ENCODE measurements at places on chromosomes 13 and 19.

DNA sequence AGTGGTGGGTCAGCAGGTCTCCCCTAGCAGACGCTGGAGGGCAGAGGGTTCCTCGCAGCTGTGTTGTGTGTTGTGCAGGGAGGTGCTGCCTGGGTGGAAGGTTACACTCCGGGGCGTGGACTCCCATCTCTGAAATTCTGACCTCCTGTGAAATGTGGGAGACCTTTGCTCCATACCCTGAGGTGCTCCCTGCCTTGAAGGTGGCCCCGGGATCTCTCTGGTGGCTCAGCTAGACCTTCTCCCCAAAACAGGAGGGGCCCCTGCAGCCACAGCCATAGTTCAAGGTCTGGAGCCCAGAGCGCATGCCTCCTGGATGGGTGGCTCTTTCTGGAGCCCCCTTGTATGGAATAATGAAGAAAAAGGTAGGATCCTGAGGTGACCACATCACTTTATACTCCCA lies 70.2 kb downstream of the SOX1 start:
- DNase-seq: no peak

- DNase-seq: no peak
These were observed 6.0 kb downstream of the SPATA13 start for GRCh38 chr13:24166561-24166960.

GRCh38 chr19:11247391-11247790 lies 8.0 kb downstream of the ANGPTL8 start:
- no peak for DNase-seq

- DNase-seq: peak; percentile 40
These were observed 11.9 kb upstream of the FOSB start for GRCh38 chr19:45455707-45456499.

Data from NCI-H1417 (cell line).